Foreskin fibroblast (primary cell): ENCODE measurements at places on chromosomes 16 and 17.
A peak's percentile ranks its signal among the peaks of the same experiment; 100 is the strongest.

DNA sequence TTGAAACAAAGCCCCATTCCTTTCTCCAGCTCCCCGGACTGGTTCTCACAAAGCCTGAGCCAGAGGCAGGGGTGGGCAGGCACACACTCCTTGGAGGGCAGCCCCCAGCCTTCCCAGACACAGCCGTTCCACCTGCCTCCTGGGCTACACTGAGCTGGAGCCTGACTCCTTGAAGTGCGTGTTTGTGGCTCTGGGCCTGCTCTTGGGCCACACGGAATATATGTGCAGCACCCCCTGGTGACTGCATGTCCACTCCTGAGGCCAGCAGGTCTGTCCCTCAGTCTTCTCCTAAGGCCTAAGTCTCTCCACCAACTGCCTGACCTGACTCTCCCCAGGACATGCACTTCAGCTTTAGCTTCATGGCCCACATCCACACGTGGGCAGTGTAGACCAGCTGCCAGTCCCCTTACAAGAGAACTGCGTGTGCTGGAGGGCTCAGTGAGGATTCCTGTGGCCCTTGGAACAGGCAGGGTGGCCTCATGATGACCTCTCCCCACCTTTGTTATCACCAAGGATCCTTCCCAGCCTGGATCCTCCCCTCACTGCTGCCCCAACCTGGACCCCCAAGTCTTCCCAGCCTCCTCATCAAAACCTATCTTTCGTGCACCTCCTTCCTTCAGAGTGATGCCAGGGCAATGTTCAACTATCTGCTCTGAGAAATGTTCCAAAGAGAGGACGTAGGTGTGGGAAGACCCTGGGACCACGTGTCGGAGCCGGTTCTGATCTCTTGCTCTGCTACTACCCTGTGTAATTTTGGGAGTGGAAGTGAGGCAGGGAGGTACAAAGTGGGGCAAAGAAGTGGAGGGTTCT lies 12.4 kb upstream of the SLC6A2 start:
- no peak for DNase-seq

- no peak for DNase-seq
Observed at GRCh38 chr17:81347437-81347836, 47.8 kb upstream of the BAHCC1 start.

DNA sequence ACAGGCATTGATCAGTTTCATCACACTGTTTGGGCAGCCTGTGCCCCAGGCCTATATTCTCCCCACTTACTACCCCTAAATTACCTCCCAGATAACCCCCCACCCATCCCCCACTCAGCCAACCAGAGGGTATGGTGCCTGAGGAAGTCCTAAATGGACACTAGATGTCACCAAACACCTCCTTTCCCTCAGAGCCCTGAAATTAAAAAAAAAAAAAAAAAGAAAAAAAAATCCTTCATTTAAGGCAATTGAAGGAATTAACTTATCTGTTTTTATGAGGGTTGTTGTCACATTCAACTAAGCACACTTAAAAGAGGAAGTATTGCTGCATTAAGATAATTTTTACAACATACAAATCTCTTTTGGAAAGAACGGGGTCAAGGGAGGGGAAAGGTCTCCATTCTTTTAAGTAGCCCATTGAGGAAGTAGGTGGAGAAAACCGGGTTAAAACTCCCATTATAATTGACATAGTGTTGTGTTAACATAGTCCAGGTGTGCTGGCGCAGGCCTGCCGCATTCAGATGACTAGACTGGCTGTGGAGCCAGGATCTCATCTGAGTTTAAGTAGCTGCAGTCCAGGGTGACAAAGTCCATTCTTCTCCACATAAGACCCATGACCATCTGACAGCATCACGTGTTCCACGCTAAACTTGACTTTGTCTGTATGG lies 46.3 kb downstream of the SNX11 start:
- DNase-seq = peak; percentile 19

GRCh38 chr16:11256661-11257130 lies 692 bp upstream of the SOCS1 start:
- peak; percentile 48 for DNase-seq

DNA sequence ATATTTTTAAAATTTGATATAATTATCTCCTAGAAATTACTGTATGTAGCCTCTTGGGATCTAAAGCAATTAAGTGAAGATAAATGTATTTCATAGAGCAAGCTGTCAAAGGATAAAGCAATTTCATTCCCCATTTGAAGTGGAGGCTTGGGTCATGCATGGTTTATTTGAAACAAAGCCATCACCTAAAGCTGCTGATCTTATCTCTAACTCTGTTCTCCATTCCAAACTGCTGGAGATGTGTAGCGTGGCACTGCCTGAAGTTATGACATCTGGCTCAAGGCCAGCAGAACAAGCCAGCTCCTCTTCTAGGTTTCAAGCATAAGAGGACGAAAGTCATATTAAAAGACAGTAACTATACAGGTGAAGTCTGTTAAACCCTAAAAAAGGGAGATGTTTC lies 83.9 kb downstream of the HIC1 start:
- DNase-seq = peak; percentile 41

- peak; percentile 64 for DNase-seq
Observed at GRCh38 chr16:84940670-84941551, 70.4 kb downstream of the ZDHHC7 start.

GRCh38 chr16:68346892-68347480 lies 36.2 kb downstream of the PRMT7 start:
- no peak for DNase-seq

DNA sequence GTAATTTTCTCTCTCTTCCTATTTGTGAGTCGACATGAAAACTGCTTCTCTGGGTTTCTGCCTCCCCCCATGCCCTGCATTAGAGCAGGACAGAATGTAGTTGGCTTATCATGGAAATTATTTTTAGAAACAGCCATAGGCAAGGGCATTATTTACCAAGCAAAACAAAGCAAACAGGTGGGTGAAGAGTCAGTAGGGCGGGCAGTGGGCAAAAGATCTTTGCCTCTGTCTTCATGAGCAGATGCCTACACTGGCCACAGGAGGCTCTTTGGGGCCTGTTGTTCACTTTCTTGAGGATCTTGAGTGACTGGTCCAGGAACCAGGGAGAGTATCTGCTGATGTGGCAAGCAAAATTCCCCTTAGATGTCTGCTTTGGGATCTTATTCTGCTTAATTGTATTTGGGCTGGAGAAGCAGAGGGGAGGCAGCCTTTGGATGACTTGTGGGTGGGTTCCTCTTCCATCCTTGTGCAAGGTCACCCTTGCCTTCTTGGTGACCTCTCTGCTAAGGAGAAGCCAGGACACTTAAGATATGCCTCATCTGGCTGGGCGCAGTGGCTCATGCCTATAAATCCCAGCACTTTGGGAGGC lies 42.5 kb upstream of the CLEC19A start:
- DNase-seq = no peak

DNA sequence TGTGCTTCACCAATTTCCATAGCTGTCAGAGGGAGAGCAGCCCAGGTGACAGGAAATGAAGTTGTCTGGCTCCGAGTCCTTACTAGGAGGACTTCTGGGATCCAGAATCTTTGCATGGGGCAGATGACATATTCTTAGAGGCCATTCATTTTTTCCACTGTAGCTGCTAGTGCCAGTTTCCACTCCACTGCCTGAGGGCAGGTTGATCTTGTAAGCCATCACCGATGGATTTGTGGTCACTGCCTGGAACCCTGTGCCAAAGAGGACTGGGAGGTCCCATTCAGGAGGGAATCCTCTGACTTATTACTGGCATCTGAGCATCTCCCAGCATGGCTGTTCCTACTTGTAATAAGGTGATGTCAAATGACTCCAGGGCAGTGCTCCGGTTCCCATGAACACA lies 144.1 kb upstream of the KCNJ18 start:
- DNase-seq = no peak

- DNase-seq = no peak
Observed at GRCh38 chr17:30234964-30235363, 533 bp downstream of the SLC6A4 start.

GRCh38 chr17:45225964-45226530 lies 4.4 kb downstream of the FMNL1 start:
- DNase-seq = no peak

GRCh38 chr16:22323173-22323958 lies 26.2 kb downstream of the POLR3E start:
- DNase-seq = no peak

DNA sequence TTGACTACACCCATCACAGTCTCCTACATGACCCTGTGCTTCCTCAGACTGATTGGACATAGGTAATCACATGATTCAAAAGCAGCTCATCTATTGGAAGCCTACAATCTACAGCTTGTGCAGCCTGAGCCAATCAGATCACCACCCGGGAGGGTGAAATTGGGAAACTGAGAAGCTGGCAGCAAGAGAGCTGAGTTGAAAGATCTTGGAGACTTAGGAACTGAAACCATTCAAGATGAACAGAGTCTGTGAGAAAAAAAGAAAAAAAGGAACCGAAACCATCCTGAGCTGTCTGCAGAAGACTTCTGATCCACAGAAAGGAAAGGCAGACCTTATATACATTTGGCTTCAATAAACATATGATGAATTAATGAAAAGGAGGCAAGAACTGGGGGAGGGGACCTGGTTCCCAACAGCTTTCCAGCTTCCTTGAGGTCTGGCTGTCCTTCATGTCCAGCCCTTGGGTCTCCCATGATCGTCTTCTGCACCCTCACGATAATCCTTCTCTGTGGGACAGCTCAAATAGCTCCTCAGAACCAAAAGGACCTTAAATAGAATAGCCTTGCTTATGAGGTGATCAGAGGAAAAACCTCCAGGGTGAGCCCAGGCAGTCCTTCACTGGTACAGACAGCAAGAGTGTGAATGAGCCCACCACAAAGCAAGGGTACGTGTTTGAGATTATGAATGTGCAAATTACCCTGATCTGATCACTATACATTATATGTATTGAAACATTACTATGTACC lies 32.6 kb downstream of the PLXDC1 start:
- no peak for DNase-seq

DNA sequence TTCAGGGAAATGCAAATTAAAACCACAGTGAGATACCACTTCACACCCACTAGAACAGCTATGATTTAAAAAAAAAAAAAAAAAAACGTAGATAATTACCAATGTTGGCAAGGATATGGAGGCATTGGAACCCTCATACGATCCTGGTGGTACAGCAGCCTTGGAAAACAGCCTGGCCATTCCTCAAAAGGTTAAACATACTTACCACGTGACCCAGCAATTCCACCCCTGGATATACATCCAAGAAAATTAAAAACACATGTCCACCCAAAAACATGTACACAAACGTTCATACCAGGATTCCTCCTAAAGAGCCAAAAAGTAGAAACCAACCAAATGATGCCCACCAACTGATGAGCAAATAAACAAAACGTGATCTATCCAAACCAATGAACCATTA lies 68.1 kb downstream of the GAS7 start:
- no peak for DNase-seq

GRCh38 chr16:83159049-83159448 lies 532.3 kb downstream of the CDH13 start:
- DNase-seq = no peak

DNA sequence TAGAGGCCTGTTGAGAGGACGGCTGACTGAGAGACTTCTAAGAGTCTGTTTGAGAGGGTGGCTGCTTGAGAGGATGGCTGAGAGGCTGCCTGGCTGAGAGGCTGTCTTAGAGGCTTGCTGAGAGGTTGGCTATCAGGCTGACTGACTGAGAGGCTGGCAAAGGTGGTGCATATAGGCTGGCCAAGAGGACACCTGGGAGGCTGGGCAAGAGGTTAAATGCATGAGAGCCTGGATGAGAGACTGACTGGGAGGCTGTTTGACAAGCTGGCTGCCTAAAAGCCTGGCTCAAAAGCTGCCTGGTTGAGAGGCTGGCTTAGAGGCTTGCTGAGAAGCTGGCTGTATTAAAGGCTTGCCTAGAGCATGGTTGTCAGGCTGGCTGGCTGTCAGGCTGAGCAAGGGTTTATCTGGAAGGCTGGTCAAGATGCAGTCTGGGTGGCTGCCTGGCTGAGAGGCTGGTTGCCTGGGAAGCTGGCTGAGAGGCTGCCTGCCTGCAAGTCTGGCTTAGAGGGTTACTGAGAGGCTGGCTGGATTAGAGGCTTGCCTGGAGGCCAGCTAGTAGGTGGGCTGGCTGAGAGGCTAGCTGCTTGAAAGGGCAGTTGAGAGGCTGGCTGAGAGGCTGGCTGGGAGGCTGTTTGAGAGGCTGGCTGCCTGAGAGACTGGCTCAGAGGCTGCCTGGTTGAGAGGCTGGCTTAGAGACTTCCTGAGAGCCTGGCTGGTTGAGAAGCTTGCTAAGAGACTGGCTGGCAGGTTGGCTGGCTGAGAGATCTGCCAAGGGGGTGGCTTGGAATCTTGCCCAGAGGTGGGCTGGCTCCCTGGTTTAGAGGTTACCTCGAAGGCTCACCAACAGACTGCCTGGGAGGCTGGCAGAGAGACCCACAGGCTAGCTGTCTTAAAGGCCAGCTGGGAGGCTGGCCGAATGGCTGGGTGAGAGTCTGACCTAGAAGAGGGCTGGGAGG lies 38.3 kb upstream of the ACSM2B start:
- DNase-seq = no peak

- DNase-seq = no peak
Observed at GRCh38 chr17:28864991-28865849, 10.4 kb downstream of the ERAL1 start.

GRCh38 chr17:19904412-19904811 lies 36.7 kb upstream of the ULK2 start:
- DNase-seq = peak; percentile 34

GRCh38 chr17:81822312-81822637 lies 10.8 kb downstream of the MCRIP1 start:
- DNase-seq = no peak

GRCh38 chr17:8421571-8421970 lies 14.1 kb upstream of the NDEL1 start:
- no peak for DNase-seq

GRCh38 chr17:81522491-81523401 lies 5.4 kb upstream of the FSCN2 start:
- DNase-seq = peak; percentile 60

- DNase-seq = no peak
Observed at GRCh38 chr17:27994586-27994985, 47.9 kb upstream of the NLK start.

DNA sequence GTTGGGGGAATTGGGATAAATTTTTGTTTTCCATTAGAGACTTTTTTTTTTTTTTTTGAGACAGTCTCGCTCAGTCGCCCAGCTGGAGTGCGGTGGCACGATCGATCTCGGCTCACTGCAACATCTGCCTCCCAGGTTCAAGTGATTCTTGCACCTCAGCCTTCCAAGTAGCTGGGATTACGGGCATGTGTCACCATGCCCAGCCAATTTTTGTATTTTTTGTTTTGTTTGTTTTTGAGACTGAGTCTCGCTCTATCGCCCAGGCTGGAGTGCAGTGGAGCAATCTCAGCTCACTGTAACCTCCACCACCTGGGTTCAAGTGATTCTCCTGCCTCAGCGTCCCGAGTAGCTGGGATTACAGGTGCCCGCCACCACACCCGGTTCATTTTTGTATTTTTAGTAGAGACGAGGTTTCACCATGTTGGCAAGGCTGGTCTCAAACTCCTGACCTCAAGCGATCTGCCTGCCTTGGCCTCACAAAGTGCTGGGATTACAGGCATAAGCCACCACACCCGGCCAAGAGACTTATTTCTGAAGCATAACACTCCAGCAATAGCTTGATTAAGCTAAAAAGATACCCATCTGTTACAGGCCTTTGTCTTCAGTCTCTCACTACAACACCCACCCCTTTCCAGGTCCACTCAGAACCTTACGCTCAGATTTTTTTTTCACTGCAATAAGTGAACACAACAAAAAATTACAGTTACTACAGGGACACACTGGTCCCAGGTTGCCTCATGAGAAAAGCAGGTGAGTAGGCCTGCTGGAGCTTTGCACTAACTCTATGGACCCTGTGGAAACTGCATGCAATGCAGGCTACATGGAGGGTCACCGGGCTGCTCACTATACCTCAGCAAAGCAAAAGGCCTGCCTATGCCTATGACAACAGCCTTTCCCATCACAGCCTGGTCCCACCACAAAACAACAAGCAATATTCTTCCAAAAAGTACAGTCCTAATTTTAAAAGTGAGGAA lies 34.6 kb downstream of the KANSL1 start:
- DNase-seq = no peak

GRCh38 chr16:54503856-54504219 lies 217.3 kb upstream of the IRX3 start:
- no peak for DNase-seq
